Renal pelvis (tissue), 12 donors: ENCODE measurements at places on chromosomes 2 and 18. TPM values are rescaled to one million over a fixed set of nuclear protein-coding genes. Genes with fewer than 3 reads are reported as not detected.
A peak's percentile ranks its signal among the peaks of the same experiment; 100 is the strongest.

DNA sequence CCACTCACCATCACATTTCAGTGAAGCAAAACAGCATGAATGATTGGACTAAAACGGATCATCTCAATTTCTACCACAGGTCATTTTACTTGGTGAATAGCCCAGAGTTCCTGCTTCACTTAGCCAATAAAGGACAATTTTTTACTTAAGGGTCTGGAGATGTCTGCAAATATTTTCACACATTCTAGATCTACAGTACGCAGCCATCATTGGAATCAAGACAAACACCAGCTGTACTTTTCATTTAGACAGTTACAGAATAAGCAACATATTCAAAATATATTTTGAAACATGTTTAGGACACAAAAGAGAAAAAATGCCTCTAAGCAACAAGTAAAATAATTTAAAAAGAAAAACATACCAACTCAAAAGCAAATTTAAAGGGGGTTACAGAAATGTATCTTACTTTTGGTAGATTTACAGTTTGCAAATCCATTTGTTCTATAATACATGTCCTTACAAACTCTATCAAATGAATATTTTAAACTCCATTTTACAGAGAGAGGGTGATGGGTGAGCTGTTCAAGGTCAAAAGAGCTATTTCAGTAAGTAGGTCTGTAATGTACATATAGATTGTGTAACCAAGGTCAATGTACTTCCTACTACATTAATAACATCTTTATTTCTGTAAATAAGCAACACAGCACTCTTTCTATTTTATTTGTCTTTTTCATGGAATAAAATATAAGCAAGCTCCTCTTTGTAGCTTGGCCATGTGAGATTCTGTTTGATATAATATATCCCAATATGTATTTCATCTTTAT, 13.4 kb downstream of the PPP1R1C start:
- DNase-seq = no peak

The NTSR2 gene
- not detected for polyA plus RNA-seq

DNA sequence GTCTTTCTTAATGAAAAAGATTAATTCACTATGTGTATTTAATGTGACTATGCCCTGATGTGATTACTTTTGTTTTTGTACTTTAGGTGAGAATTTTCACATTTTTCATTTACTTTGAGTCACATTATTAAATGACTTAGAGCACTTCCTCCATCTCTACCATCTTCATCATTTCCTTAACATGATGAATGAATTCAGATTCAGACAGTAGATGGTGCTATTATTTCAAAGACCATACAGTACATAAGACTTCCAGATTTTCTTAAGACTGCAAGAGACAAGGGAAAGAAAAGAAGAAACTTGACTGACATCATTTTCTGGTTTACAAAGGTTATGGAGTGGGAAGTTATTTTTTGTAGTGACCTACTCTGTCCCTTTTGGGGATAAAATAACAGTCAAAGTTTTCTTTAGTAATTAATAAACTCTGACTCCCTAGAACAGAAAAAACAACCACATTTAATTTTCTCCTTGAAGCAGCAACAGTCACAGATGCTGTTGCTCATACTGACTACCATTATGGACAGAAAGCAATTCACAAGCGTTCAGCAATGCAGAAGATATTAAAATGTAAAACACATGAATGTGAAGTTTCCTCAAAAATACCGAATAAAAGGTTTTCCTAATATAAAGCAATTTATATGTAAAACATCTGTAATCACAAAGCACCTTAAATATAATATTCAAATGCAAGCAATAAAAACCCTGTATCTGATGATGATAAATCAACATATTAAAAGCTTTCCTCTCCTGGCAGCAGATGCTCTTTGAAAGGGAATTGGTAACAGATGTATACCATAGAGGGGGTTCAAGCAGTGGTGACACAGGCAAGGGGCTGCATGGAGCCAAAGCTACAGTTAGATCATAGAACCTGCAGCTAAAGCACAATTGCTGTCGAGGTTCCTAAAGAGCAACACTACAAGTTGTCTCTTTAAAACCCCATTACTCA, 1010.9 kb upstream of the NXPH2 start:
- DNase-seq = peak; percentile 57

- DNase-seq = no peak
These were observed 67.6 kb upstream of the ZFP36L2 start for GRCh38 chr2:43293744-43294695.

- DNase-seq = no peak
These were observed 301.3 kb upstream of the KLHL14 start for GRCh38 chr18:33074125-33074524.

- DNase-seq = no peak
These were observed 51.2 kb downstream of the SS18 start for GRCh38 chr18:26039203-26039602.

The TMEM178A gene
- 85.0 TPM for polyA plus RNA-seq

DNA sequence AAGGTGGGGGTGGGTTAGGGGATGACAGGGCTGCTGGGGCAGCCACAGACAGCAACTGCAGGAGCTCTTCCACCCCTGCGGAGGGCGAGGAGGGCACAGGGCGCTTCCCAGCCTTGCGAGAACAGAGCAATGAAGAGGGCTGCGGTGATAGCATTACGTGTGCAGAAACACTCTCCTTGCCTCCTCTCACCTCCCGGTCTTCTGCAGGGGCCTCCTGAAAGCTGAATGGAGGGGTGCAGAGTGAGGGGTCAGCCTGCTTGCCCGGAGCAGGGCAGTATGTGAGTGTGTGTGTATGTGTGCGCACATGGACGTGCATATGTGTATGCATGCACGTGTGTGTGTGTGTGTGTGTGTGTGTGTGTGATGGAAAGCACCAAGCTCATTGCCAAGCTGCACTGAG, 29.5 kb upstream of the IL1R2 start:
- no peak for DNase-seq

- DNase-seq = no peak
These were observed 296.5 kb upstream of the GYPC start for GRCh38 chr2:126359494-126359893.
